Transverse colon (tissue), 4 donors: ENCODE measurements at places on chromosomes 6 and 20.

- no peak for DNase-seq
Measured at GRCh38 chr6:169881398-169881797, 130.0 kb downstream of the ERMARD start.

- DNase-seq = no peak
Measured at GRCh38 chr6:152329638-152330448, 307.3 kb downstream of the SYNE1 start.

DNA sequence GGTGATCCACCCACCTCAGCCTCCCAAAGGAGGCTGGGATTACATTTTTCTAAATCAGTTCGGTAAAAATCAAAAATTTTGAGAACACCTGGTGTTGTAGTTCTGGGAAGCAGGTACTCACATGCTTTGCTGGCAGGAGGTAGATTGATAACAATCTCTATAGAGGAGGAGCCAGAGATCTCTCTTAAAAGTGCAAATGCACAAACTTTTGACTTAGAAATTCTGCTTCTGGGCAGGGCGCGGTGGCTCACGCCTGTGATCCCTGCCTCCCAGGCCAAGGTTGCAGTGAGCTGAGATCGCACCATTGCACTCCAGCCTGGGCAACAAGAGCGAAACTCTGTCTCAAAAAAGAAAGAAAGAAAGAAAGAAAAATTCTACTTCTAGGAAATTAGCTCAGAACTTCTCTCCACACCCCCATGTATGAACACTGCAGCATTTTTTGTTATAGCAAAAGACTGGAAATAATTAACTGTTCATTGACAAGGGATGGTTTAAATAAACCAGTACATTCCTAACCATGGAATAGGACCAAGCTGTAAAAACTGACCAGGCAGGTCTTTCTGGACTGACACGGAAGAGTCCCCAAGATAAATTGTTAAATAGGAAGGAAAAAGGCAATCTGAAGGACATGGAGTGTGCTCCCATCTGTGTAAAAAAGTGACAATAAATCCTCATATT is 14.4 kb upstream of the TRIB3 start:
- no peak for DNase-seq

DNA sequence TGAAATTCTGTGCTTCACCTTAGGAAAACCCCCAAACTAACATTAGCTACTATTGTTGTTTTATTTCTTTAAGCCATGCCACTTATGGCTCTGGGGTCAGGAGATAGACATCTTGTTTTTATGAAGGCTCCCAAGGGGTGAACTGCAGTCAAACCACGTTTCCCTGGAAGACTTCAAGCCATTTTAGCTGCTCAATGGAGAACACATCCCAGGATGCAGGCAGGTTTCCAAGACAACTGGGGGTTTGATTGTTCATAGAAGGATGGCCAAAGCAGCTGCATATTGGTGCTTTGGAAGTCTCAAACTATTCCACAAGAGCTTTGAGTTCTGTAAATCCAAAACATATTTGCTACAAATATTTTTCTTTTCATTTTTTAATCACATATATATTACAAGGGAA is 818.0 kb downstream of the MAFB start:
- no peak for DNase-seq

DNA sequence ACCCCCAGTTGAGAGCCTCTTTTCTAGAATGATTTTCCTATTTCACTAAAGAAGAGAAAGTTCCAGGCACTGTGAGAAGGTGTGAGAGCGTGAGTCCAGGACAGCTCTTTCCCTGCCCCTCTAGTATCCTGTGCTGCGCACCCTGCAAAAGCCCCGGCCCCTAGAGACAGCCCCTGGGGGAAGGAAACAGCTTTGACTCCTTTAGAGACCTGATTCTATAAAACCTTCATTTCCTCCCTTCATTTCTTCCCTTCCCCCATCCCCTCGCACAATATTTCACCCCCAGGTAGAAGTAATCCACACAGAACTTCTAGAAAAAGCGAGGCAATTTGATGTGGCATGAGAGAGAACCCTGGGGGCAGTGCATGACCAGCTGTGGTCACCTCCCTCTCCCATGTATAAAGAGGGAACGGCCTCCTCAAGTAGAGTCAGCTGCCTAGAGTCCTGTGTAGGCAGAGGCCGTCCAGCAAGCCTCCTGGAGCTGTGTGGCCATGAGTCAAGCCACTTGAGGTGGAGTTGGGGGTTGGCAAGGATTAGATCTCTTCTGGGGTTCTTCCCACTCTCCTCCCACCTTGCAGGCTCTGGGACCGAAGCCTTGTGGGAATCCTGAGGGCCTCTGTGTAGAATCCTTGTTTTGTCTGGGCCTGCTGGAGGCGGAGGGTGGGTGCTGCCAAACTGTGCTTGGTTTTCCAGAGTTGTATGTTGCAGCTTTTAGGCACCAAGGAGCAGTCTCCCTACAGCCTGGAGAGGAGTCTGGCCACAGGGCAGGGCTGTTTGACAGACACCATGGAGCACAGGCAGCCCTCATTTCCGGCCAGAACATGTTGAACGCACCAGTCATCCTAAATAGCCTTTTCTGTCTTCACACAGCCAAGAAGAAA is 41.7 kb downstream of the CHMP4B start:
- DNase-seq = no peak

DNA sequence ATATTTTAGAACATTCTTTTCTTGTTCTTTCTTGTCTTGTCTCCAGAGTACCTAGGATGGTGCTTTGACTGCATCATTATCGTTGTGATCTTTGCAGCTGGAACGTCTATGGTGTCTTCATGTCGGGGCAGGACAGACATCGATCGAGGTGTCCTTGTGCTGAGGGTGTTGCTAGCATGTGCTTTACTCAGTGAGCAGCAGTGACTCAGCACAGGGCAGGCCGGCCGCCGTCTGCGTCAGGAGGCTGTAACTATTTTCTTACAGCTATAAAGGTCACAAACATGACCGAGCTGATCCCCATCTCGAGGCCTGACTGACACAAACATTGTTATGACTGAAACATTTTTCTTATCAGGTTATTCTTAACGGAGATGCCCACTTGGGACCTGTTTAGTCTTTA is 14.9 kb upstream of the CTCFL start:
- DNase-seq = peak; percentile 52

GRCh38 chr6:13733178-13733887 is 21.7 kb upstream of the RANBP9 start:
- peak; percentile 66 for DNase-seq

- no peak for DNase-seq
Measured at GRCh38 chr6:52160472-52161104, 25.6 kb upstream of the IL17A start.

- no peak for DNase-seq
Measured at GRCh38 chr6:43819958-43820357, 49.9 kb downstream of the VEGFA start.

GRCh38 chr6:166410426-166410935 is 27.7 kb upstream of the MPC1 start:
- no peak for DNase-seq

DNA sequence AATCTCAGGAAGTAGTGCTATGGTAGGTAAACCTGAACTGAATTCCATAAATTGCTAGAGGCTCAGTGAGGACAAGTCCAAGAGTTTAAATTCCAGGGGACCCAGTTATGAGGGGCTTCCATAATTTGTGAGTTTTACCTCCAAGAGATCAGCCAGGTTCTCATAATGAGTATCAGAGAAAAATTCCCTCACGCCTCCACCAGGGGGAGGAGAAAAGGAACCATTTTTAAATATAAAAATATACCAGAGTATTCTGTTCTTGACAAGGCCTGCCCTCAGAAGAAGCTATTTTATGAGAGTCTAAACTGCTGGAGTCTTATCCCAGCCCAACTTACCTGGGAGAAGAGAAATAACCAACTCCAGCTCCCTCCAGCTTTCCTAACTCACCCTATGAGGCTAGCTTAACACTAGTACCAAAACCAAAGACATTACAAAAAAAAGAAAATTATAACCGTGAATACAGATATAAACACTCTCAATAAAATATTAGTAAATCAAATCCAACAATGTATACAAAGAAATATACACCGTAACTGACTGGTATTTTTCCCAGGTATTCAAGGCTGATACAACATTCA is 158.7 kb downstream of the TFAP2A start:
- DNase-seq = no peak

- no peak for DNase-seq
Measured at GRCh38 chr6:36756786-36757185, 59.2 kb downstream of the RAB44 start.

DNA sequence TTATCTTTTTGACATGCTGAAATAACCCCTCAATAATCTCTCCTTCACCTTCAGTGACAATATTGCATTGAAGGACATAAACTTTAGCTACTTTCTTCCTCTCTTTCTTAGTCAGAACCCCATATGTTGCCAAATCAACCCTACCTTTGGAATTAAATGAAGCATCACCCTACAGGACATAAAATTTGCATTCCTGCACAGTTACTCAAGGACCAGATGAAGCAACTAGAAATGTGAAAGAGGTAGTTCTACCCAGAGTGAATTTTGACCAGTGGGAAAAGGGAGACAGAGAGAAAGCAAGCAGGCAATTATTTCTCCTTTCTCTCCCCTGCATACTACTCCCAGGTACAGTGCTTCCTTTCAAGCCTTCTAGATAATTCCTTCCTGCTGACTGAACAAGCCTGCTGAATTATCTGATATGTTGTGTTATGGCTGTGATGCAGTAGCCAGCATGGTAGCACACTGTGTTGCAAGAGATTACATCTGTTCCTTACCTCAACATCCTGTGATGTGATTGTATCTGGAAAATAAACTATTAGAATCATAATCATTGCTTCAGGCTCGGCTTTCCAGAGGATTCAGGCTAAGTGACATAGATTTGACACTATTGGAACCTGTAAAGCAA is 16.6 kb downstream of the TENT5A start:
- no peak for DNase-seq

- DNase-seq = no peak
Measured at GRCh38 chr20:60316476-60317158, 358.4 kb downstream of the CDH26 start.

- no peak for DNase-seq
Measured at GRCh38 chr6:22222469-22222868, 74.4 kb downstream of the PRL start.

DNA sequence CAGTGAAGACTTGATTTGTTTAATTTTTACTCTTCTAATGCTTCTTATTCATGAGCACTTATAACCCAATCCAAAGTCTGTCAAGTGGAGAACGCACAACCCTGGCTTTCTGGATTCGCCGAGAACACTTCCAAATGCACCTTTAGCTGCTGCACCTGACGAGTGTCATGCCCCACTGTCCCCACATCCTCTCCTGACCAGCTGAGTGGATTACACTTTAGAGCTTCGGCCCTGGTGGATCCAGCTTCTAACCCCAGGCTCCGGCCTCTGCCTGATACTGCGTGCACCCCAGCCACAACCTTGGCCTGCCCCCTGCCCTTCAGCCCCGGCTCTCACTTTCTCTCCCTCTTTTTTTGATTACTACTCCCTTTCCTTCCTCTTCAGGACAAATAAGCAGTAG is 258.8 kb downstream of the TMEM242 start:
- no peak for DNase-seq
